ENCODE measurements at places on chromosomes 2 and 18.

GRCh38 chr2:157150747-157151146 lies 106.8 kb upstream of the GALNT5 start:
- DNase-seq, result no peak

DNA sequence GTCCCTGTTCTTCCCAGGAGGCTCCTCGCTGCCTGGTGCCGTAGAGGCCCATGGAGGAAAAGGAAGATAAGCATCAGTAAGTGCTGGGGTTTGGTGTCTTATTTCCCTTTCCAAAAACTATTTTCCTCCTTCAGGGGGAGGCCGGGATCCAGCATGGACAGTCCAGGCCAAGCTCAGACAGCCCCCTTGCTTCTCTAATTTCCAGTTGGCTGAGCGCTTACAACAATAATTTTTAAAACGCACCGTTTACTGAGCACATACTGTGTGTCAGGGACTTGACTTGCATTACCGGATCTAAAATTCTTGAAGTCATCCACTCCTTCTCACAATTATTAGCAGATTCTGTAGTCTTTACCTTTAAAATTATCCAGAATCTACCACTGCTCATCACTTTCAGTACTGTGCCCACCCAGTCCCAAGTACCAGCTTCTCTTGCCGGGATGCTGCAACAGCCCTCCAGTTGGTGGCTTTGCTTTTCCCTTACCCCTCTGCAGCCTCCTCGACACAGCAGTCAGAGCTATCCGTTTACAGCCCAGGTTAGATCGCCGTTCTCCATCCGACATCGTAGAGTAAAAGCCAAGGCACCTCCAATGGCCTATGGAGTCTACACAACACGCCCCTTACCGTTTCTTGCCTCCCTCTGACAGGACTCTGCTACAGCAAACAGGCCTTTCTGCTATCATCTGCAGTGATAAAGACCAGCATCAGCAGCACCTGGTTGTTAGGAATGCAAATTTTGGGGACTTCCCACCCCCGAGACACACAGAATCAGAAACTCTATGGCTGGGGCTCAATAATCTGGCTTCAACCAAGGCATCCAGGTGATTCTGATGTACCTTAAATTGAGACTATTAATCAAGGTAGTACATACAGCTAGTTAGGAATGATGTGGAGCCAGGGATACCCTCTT lies 75.2 kb upstream of the TSPYL6 start:
- DNase-seq, result no peak

- no peak for DNase-seq
Measured at GRCh38 chr2:28175028-28175427, 217.6 kb upstream of the FOSL2 start.

GRCh38 chr18:63161032-63161760 lies 158.4 kb downstream of the BCL2 start:
- no peak for DNase-seq

DNA sequence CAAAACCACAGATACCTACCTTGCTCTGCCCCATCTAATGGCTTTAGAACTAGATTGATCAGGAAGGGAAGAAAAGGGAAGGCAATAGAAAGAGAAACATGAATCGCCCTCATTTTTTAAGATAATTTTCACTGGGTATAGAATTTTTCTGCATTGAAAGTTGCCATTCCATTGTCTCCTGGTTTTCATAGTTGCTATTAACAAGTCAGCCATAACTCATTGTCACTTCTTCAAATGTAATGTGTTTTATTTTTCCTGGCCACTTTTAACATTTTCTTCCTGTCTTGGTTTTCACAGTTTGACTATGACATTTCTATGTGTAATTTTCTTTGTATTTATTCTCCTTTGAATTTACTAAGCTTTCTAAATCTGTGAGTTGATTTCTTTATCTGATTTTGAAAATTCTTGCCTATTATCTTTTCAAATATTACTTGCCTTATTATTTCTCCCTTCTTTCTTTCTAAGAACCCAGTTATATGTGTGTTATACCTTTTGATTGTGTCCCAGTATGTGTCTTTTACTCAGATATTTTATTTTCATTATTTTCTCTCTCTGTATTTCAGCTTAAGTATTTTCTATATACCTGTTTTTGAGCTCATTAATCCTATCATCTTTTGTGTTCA lies 85.5 kb upstream of the GLI2 start:
- DNase-seq, result no peak

- DNase-seq, result no peak
Measured at GRCh38 chr2:38981003-38981669, 91.5 kb downstream of the ARHGEF33 start.

GRCh38 chr18:43587538-43588153 lies 310.4 kb upstream of the SYT4 start:
- no peak for DNase-seq

DNA sequence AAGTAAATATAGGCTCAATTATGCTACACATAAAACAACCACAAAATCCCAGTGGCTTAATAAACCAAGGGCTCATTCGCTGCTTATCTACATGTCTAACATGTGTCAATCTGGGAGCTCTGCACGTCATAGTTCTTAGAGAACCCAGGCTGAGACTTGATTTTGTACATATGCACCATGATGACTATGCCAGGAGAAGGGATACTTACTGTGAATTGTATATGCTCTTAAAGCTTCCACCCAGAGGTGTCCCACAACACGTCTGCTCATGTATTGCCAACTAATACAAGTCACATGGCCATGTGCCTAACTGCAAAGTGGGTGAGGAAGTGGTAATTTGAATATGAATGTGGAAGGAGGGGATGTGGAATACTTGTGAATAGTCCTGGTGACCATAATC lies 262.1 kb downstream of the CPS1 start:
- DNase-seq, result peak; percentile 6

DNA sequence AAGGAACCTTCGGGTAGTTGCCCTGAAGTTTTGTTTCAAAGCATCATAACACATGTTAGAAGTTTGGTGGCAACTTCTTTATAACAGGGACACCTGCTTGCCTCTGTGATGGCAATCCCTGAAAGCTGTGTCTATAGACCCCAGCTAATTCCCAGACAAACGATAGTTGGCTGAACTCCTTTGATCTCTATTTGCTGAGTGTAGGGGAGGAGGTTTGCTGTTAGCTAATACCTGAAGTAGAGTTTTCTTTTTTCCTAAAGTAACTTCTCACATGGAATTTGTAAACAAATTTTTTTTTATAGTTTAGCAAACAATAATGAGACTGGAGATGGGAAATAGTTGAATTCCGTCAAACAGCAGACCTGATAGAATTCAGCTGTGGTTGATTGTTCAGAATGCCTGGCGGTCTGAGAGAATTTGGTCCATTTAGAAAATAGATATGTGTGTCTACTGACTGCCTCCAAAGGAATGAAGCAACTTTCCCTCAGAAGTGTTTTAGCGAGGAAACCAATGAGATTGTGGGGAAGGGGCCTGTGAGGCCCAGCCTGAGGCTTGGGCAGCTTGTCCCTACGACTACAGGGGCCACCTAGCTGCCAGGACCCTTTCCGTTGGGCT lies 123.5 kb upstream of the EPAS1 start:
- no peak for DNase-seq

- DNase-seq, result peak; percentile 73
Measured at GRCh38 chr2:120779781-120780283, 44.2 kb downstream of the GLI2 start.

GRCh38 chr2:10668402-10669012 lies 21.3 kb downstream of the NOL10 start:
- peak; percentile 48 for DNase-seq

DNA sequence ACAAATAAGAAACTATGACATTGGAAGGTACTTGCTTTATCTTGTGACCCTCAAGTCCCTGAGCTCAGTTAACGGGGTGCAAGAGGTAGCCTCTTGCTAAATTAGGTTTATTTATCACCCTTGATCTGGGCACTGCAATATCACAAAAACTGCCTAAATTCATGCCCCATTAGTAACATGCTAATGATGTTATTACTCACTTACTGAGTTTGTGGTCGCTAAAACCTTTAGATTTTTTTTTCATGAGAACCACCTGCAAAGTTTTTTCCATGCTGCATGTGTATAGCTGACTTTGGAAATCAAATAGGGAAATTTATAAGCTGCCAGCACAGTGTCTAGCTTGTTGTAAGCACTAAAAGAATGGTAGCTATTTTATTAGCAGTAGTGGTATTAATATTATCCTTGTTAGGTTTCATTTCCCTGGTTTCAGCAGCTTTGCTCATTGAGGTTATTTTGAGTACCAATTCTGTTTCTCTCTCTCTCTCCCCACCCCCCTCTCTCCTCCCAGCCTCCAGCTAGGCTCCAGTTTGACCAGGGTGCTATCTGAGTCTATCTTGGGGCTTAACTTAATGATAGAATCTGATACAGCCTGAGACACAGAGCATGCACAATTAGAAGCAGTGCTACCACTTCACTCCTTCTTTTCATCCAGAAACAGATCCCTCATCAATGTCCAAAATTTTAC lies 88.7 kb upstream of the ATP8B1 start:
- no peak for DNase-seq

DNA sequence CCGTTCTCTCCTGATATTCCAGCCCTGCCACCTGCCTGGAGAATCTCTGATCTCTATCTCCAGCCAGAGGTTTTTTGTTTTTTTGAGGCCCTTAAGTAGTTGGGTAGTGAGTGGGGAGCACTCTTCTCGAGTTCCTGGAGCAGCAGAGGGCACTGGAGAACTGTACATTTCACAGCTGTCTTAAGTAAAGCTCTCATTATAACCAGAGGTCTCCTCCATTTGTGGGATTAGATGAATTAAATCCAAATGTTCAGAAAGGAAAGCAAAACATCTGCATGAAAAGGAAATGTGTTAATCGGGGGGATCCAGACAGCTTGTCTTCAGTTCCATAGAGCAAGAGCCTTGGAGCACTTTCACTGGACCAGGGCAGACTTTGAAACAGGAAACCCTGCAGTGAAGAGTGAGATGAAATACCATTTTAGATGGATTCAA lies 32.8 kb downstream of the AOX1 start:
- peak; percentile 30 for DNase-seq

- peak; percentile 35 for DNase-seq
Measured at GRCh38 chr2:180980943-180981911, 822 bp downstream of the UBE2E3 start.

GRCh38 chr18:677951-678381 lies 20.5 kb downstream of the TYMS start:
- no peak for DNase-seq

- DNase-seq, result no peak
Measured at GRCh38 chr2:180652794-180653193, 327.6 kb upstream of the UBE2E3 start.

- DNase-seq, result no peak
Measured at GRCh38 chr2:42099438-42100173, 51.8 kb downstream of the PKDCC start.

- peak; percentile 93 for DNase-seq
Measured at GRCh38 chr2:36561237-36561944, 36.6 kb downstream of the FEZ2 start.

DNA sequence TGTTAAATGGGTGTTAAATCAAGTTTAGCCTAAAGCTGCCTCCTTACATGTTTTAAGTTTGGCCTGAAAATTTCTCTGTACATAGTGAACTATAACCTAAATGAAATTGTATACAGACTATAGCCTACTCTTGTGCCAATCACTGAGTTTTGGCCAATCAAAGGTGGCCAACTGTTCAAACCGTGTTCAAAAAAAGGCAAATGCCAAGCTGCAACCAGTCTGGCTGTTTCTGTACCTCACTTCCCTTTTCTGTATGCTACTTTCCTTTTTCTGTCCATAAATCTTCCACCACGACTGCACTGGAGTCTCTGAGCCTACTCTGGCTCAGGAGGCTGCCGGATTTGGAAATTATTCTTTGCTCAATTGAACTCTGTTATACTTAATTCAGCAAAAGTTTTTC lies 121.0 kb downstream of the SPOPL start:
- no peak for DNase-seq

- peak; percentile 65 for DNase-seq
Measured at GRCh38 chr18:57959278-57959677, 84.7 kb upstream of the NEDD4L start.

DNA sequence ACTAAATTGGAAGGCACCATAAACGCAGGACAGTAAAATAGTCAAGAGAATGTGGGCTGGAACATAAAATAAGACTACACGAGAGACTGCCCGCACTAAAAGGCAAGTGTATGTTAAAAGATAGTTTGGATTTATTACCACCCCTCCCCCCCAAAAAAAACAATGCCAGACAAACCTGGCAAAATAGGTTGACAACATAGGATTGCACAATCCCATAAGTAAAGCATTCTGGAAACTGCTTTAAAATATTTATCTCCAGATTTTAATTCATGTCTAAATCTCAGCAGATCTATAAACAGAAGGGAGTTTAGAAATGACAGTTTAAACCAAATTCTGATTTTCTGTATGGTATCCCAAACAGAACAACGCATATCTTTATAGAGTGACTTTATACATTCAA lies 455.1 kb downstream of the ERBB4 start:
- no peak for DNase-seq

DNA sequence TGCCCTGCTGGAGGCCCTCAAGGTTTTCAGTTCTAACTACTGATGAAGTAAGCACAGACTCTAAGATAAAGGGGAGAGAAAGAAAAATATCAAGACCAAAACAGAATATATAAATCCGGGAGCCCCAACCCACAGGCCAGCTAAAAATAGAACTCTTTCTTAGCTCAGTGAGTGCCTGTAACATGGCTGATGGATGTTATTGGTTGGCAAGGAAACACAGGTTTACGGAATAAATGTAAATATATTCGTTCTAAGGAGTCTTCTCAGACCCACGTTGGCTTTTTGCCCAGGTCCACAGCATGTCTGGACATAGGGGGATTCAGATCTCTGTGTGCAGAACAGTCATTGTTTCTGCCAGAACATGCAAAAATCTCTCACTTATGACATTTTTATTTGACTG lies 139.0 kb upstream of the SERPINE2 start:
- no peak for DNase-seq

DNA sequence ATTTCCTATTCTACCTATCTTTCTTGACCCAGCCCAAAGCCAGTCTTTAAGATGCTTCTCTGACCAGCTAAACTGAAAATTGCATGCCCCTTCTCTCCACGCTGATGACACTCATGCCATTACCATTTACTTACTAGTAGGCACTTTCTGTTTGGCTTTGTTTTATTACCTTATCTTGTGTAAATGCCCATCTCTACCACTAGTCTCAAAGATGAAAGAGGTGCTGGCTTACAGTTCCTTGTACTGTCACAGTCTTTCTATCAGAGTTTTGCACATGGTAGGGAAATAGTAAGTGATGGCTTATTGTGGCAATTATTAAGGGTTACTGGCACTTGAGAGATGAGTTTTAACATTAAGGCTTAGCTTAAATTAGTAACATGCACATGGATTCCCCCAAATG lies 352.1 kb downstream of the RBM43 start:
- no peak for DNase-seq

DNA sequence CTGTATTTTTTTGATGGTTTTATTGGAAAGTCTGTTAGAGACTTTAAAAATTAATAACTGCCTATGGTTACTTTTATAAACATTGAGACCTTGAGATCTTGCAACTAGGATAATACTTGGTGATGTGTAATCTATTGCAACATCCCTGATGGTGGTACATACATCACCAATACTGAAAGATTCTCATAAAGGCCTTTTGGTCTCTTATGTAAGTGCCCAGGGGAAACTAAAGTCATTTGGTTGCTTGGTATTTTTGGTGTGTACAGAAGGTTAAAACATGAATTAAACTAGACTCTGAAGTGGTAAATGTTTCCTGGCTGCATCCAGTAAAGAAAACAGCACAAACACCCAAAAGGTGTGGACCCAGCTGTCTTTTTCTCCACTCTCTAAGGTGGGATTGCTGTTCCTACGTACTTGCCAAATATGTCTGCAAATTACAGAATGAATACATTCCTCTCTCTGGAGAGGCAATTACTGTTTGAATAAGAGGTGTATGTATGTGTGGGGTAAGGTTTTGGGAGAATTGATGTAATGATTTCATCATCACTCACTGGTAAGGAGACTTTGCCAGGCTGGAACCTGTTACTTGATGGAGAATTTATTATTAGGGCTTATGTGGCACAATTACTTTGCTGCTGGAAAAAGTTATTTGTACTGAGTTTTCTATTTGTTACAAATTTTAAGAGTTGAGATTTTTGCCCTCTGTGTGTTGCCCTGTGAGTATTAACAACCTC lies 3.6 kb downstream of the B3GNT2 start:
- DNase-seq, result no peak

Data from Daoy (cell line).